ENCODE measurements at places on chromosomes 2 and 18.

- DNase-seq, result no peak
Observed at GRCh38 chr2:200305797-200306195, 697 bp upstream of the SPATS2L start.

DNA sequence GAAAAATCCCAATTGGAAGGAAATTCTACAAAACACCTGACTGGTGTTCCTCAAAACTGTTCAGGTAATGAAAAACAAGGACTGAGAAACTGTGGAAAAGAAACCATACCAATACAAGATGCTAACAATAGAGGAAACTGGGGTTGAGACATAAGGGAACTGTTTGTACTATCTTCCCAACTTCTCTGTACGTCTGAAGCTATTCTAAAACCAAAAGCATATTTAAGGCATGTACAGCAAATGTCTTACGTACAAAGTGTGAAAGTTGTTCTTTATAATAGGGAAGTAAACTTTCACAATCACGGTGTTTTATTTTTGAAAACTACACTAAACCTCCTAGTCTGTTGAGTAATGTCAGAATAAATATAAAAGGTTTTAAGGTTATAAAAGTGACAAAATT, 776.1 kb upstream of the RAB6C start:
- DNase-seq, result no peak

GRCh38 chr2:171327043-171327496, 106.7 kb downstream of the METTL8 start:
- DNase-seq, result no peak

DNA sequence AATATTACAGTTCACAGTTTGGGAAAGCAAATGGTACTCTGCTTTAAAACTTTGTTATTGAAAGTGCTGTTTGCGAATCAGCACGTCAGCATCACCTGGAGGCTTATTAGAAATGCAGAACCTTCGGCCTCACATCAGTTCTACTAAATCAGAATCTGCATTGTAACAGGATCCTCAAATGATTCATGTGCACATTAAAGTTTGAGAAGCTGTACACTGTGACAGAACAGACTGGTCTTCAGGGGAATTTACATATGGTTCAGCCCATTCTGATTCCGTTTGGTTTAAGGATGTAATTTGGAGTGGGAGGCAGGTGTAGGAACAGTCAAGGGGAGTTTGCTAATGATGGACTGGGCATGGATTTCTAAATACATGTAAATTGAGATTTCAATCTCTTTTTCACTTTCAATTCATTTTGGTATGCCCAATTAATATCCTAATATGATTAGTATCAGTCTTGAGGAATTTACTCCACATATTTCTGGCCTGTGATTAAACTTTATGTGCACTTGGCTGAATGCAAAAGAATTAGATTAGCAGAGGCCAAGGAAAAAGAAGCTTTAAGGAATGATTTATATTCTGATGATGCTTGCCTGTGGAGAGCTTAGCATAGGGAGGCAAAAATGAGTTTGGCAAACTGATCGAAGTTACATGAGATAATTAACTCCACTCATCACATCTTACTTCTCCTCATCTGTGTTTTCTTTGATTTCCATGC, 248.8 kb downstream of the XIRP2 start:
- no peak for DNase-seq

DNA sequence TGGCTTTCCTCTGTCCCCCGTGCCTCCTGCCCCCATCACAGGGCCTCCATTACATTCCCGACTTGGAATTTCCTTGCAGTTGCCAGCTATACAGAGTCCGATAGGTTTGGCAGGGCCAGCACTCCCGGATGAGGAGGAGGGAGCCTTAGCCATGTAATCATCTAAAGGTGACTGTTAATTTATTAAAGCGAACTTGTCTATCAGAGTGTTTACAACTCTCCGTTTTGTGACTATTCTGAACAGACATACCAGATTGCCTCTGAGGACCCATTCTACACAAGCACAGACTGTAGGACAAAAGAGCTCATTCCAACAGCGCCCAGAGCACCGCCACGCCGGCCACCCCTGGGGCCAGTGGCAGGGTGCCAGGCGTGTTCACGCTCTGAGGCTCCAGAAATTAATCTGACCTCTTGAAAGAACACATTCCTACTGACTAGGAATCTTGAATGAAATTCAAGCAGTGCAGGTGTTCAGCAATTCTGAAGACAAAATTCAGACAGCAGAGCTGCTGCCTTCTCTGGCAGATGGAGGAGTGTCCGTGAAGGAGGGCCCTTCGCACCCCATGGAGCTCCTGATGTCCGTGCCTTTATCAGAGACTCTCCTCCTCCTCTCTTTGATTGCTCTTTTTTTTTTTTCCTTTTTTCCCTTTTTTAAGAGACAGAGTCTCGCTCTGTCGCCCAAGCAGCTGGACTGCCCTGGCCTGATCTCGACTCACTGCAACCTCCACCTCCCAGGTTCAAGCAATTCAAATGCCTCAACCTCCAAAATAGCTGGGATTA, 58.1 kb upstream of the RALBP1 start:
- no peak for DNase-seq

DNA sequence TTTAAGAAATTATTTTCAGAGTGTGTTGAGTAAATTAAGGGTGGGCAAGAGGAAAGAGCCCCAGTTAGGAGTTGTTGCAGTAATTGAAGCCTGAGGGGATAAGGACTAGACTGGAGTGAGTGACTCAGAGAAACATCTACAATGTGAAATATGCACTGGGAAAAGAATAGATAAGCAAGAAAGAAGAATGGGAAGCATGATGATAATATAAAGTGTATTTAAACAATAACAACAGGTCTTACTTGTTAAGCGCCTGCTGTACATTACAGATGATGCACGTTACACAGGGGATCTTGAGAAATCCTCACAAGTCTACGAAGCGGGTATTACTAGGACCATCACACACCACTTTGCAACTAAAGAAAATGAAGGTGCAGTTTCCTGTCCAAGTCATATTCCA, 73.6 kb upstream of the STK17B start:
- no peak for DNase-seq

DNA sequence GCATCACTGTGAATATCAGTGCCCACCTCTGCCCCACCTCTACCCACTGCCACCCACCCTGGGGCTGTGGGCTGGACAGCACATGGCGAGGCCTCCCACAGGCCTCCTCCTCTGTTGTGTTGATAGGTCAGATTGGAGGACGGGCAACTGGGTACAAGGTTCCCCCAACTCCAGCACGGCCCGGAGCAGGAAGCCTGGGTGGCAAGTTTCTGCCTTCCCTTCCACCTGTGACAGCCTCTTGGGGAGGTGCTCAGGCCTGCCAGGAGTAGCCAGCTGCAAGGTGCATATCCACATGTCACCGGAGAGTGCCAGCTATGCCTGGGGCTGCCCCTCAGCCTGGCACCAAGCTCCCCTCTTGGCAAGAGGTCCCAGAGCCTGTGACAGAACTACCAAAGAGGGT, 6.9 kb upstream of the ECEL1 start:
- DNase-seq, result no peak

- DNase-seq, result no peak
Observed at GRCh38 chr2:127104166-127104660, 2.7 kb downstream of the BIN1 start.

GRCh38 chr2:192159208-192159607, 35.5 kb downstream of the TMEFF2 start:
- no peak for DNase-seq

DNA sequence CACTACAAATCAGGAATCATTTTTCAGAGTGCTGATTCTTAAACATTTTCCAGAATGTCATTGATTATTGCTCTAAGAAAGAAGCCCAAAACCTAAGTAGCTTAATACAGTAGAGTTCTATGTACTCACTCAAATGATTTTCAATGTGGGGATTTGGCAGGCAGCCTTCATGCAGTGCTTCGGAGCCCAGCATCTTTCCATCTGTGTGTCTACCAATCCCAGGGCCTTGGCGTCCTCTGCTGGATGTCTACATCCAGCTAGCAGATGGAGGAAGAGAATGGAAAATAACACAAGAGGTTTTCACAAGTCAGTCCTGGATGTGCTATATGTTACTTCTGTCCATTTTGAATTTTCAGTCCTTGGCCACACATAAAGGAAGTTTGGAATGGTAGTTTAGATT, 151.8 kb downstream of the RDH14 start:
- DNase-seq, result no peak

GRCh38 chr2:215929602-215930335, 83.6 kb downstream of the MREG start:
- no peak for DNase-seq

GRCh38 chr2:25894135-25894830, 16.0 kb upstream of the ASXL2 start:
- DNase-seq, result no peak

All from T1000 (cell line).